ENCODE measurements at places on chromosomes 5 and 9.

- DNase-seq = no peak
Measured at GRCh38 chr5:131384173-131384572, 120.3 kb downstream of the CDC42SE2 start.

DNA sequence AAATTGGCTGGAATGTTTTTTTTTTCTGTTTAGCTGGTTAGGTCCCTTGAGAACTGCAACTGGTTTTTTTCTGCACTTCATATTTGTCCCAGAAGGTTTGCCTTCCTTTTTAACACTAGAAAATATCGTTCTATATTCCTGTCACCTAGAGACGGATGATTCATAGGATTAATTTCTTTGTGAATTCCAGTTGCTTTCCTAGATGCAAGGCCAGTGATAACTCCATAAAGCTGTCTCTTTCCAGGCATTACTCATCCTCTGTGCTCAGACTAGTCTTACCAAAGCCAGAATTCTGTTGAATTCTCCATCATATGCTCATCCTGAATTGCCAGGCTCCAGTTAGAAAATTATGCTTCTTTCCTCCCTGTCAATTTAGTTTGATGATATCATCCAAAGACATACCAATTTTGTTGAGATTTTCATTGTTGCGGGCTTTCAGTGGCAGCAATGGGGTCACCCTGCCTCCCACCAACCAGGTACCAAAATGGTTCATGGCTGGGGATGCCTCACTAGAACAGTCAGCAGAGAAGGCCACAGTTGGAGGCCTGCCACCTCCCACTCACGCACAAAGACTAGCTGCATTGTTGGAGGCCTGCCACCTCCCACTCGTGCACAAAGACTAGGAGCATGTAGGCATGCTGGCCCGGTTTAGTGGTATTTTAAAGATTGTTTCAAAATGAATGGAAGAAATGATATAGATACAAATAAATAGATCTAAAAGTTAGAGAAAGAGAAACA, 8.5 kb downstream of the BAAT start:
- no peak for DNase-seq

- no peak for DNase-seq
Measured at GRCh38 chr5:149448831-149449714, 70.0 kb upstream of the IL17B start.

DNA sequence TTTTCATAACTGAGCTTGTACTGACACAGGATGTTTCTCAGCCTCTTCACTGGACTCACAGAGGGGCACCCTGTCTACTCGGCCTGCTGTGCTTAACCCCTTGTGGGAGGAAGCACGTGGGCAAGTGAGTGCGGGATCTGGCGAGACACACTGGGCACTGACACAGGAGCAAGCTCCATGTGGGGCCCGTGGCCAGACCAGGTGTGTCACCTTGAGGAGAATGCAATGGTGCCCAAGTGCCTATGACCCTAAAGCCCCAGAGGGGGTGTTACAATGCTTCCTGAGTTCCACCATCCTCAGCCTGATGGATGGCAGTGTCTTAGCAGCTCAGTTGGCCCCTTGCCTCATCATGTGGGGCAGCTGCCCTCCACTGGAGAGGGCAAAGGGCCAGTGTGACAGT, 128.9 kb downstream of the ALDH1A1 start:
- no peak for DNase-seq

GRCh38 chr9:97237951-97238889, 69.2 kb upstream of the CCDC180 start:
- DNase-seq = peak; percentile 86

GRCh38 chr5:80122579-80122978, 87.4 kb downstream of the THBS4 start:
- DNase-seq = no peak

- DNase-seq = no peak
Measured at GRCh38 chr9:127051881-127052595, 70.4 kb downstream of the ANGPTL2 start.

GRCh38 chr9:13555989-13556500, 276.6 kb upstream of the MPDZ start:
- DNase-seq = no peak

DNA sequence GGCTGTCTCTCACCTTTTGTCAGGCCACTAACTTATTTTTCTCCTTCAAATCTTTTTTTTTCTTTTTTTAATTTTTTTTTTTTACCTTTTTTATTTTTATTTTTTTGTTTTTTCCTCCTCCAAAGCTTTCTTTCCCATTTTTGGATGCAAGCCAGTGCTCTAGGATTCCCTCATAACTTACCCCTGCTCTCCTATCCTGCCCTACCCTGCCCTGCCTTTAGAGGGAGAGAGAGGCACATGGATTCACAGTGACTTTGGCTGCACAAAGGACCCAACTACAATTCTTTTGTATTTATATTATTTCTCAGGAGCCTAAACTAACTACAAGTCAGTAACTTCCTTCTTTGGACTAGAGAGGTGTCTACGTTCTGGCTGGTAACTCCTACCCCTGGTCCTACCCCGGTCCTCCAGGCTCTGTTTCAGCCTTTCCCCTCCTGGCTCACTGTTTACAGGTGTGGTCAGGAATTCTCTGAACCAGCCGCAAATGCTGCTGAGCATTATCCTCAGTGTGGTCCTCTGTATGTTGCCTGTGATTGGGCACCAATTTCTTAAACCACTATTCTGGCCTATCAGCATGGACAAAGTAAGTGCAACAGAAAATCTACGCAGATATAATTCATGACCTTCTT, 8.4 kb upstream of the RUSC2 start:
- DNase-seq = peak; percentile 40

DNA sequence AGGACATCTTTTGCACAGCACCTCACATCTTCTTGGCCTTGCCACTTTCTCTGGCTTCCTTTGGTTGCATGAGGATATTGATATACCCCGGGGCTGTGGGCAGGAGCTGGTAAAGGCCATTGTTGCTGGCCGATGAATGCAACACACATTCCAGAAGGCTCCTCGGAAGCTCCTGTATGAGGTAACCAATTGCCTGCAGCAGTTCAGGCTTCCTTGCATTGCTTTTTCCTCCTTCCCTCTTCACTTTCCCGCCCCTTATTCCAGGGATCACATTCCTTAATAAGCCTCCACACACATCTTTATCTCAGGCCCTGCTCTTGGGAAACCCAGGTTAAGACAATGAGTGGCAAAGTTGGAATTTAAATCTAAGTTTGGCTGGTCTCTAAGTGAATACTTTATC, 505.4 kb upstream of the CLINT1 start:
- no peak for DNase-seq

DNA sequence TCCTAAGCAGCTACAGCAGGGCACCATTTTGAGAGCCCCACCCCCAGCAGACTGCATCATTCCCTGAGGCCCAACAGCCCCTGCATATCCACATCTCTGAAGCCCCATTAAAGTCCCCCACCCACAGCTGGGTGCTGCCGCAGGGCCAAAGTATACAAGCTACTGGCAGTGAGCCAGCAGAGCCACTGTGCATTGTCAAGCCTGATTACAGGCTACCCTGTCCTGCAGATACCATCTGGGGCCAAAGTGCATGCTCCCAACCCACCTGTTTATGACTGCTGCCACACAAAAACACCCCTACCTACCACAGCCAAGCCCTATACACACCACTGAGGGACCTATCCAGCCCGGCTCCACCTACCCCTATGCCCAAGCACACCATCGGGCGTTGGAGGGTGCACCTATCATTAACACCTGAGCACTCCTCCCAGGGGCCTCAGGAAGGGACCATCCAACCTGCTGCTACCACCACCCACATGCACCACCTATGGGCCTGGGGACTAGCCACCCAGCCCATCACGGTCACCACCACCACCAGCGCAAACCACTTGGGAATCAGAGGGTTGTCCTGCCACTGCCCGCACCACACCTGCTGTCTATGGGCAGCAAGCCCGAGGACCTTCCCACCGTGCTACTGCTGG, 105.0 kb downstream of the PLPP1 start:
- DNase-seq = peak; percentile 36

GRCh38 chr9:99964336-99964735, 57.9 kb downstream of the STX17 start:
- DNase-seq = no peak

DNA sequence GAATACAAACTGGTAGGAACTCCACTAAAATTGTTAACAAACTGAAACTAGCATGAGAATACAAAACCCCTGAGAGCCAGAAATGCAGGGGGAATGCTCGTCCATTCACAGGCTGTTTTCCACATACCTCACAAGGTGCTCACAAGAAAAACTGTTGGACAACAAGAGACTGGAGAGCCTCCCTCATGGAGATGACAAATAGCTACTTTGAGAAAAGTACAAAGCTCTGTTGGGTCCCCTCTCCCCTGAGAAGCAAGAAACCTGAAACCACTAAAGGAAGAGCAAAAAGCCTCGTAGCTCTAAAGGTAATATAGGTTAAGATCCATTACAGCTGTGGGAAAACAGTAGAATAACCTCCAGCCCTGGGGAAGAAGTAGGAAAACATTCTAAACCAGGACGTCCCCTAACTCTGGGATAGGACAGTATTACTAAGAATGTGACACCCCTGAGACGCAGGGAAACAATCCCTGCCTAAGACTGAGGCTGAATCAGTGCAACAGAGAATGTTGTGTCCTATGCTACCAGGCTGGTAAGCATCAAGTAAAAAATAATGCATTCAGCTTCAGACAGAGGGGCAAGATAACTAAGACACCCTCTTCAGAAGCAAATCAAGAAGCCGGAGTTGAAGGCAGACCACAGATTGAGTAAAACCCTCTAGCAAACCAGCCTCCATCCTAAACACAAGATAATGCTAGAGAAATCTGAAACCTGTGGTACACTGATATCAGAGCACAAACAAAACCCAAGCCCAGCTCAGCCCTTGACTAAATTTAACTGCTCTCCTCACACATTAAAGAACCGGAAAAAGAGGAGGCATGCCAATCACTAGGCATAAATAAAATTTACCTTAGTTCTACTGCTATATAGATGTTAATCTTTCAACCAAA, 160.2 kb downstream of the SSBP2 start:
- no peak for DNase-seq

GRCh38 chr5:159805021-159805420, 111.3 kb upstream of the ADRA1B start:
- DNase-seq = peak; percentile 41
